ENCODE measurements at places on chromosomes 4 and X.

GRCh38 chrX:50812995-50813842 lies 775 bp downstream of the SHROOM4 start:
- DNase-seq = peak; percentile 12

DNA sequence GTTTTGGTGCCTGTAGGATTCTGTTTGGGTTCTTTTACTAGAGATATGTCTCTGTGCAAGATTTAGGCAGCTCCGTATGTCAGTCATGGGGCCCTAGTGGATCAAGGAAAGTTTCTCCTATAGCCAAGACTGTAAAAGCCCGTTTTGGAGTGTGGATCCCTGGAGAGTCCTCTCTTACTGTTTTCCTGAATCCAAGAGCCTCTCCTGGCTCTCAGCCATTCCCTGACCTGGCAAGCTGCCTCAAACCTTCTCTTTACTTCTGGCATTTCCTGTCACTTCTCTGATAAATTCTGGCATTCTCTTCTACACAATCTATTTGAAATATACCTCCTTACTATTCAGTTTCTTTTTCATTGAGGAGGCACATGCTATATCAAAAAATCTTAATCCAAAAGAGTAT lies 41.4 kb downstream of the DCAF12L2 start:
- DNase-seq = no peak

DNA sequence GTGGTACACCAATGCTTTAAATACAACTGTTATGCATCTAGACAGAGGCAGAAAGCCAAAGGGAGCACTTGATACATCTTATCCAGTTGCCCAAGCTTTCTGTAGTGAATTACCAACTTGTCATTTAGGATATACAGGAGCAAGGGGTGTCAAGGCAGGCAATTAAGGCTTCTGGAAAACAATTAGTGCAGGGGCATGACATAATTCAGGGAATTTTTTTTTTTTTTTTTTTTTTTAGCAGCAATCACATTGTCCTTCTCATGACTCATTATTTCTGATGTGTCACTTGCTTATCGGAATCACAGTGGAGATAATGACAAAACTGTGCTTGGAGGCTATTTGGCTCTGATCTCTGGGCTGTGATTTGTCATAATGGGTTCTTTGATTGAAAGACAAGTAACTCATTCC lies 259.5 kb downstream of the ARHGAP24 start:
- DNase-seq = peak; percentile 14

- DNase-seq = no peak
These were observed 17.7 kb downstream of the PPP4R3C start for GRCh38 chrX:27445438-27445837.

- no peak for DNase-seq
These were observed 52.4 kb downstream of the ANOS1 start for GRCh38 chrX:8679550-8679949.
